ENCODE measurements at places on chromosomes 16 and 17. TPM values are rescaled to one million over a fixed set of nuclear protein-coding genes. Genes with fewer than 3 reads are reported as not detected.

Gene FAM117A
- total RNA-seq = 1.00 TPM

Gene HS3ST4
- not detected for total RNA-seq

Gene NTN1
- 0.37 TPM for total RNA-seq

Gene NEUROD2
- not detected for total RNA-seq

Gene PEMT
- 64.9 TPM for total RNA-seq

Gene CDRT15
- not detected for total RNA-seq

Gene CHTF18
- total RNA-seq = 14.0 TPM

Gene TMED6
- total RNA-seq = not detected

Data from A549 treated with Mapracorat at 1 μM for 4 hours (cell line).